Fibroblast of upper back skin (primary cell): ENCODE measurements at places on chromosomes 16 and 17.

- no peak for DNase-seq
Observed at GRCh38 chr17:77837917-77838316, 120.6 kb upstream of the TNRC6C start.

DNA sequence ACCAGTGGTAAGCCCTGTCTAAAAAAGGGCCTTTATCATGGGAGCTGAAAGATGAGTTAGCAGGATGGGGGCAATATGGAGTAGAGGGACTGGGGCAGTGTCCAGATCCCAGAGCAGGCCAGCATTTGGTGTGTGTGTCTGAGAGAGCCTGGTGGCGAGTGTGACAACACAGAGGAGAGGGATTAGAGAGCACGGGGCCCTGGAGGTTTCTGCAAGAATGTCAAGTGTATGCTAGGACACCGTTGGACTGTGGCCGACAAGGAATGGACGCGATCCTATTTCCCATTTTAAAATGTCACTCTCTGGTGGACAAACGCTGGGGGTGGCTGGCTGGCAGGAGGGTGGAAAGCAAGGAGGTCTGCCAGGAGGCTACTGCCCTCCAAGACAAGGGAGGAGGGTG is 12.4 kb downstream of the TAC4 start:
- no peak for DNase-seq

DNA sequence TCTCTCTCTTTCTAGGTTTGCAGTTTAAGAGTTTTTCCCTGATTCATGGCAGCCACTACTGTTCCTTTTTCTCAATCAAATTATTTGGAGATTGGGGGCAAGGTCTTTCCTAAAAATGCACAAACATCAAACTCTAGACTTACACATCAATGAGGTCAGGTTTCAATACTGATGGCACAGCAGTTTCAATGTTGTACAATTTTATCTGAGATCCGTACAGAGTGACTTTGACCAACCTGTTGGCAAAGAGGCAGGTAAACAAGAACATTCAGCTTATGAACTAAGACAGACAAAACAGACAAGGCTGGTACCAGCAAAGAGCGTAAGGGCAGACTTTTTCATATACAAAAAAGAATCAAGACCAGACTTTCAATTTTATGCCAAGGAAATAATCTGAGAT is 58.0 kb upstream of the GSG1L start:
- DNase-seq, result no peak

DNA sequence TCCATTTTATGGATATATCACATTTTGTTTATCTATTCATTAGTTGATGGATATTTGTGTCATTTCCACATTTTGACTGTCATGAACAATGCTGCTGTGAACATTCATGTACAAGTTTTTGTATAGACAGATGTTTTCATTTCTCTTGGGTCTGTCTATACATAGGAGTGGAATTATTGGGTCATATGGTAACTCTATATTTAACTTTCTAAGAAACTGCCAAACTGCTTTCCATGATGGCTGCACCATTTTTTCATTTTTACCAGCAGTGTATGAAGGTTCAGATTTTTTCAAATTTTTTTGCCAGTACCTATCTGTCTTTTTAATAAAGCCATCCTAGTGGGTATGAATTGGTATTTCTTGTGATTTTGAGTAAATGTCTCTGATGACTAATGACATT is 15.5 kb downstream of the NFAT5 start:
- no peak for DNase-seq

- no peak for DNase-seq
Observed at GRCh38 chr16:56470666-56471065, 19.3 kb downstream of the OGFOD1 start.

- no peak for DNase-seq
Observed at GRCh38 chr16:22961206-22961605, 147.2 kb downstream of the HS3ST2 start.

DNA sequence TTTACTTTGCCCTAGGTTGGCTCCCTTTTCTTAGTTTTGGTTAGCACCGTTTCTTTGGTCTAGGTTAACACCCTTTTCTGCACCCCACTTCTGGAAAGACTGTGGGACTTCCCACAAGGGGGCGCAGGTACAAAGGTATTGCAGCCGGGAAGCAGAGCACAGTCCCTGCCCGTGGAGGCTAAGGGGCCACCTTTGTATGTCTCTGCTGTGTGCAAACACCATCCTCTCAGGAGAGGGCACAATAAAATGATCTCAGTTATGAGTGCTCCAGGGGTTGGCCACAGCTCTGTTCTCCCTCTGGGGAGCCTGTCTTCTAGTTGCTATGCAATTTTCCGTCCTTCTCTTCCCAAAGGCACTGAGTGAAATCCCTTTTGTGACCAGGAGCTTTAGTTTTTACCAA is 28.4 kb upstream of the TMC5 start:
- DNase-seq, result peak; percentile 4
